ENCODE measurements at places on chromosomes 5 and 9.

GRCh38 chr5:39355324-39355723 lies 9.0 kb downstream of the C9 start:
- DNase-seq, result no peak

- no peak for DNase-seq
These were observed 116.6 kb upstream of the BOD1 start for GRCh38 chr5:173733021-173733420.

DNA sequence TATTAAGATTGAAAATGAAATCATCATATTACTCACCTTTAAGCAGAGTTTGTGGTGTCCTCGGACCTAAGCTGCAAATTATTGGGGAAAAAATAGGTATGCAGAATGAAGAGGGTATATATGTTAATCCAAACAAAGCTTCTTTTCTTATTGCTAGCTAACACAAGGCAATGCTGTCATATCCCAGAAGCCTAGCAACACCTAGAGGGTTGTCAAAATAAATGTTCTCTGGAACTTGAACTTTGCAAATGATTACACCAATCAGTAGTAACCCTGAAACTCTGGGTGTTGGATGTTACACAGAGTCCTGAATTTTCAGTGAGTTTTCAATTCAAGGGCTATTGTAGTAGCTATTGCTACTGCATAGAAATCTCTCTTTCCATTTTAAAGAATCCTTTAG lies at the start of gene C6:
Gene C6, minus strand, starts transcription at position 193 of the 400 bp plus-strand sequence. CDS start 10,302 bp downstream, outside the sequence.
- DNase-seq, result no peak

DNA sequence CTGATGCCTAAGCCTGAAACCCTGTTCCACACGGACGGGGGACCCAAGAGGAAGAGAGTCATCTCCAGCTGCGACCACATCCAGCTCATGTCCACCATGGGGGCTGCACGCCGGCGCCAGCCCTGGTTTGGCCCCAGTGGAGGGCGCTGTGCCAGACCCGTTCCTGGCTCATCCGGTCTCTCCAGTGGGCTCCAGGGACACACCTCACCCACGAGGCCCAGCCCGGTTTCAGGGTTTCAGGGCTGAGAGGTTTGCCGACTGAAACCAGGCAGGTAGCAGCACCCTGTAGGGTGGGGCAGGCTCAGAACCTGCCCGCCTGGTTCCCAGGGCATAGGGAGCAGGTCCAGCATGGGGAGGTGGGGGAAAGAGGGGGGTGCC lies 71.4 kb upstream of the STXBP1 start:
- no peak for DNase-seq

DNA sequence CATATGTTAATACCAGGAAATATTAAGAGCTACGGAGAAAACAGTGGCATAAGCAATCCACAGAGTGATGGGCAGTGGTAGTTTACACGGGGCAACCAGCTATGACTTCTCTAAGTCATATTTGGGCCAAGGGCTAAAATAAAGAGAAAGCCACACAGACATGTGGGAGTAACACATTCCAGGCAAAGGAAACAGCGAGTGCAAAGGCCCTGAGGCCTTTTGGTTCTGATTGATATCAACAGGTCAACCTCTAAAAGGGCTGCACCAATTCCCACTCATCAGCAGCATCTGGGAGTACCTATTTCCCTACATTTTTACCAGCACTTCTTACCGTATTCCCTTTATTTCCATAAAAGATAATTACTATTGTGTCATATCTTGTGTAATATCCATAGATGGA lies 173.4 kb downstream of the SPOCK1 start:
- DNase-seq, result no peak

DNA sequence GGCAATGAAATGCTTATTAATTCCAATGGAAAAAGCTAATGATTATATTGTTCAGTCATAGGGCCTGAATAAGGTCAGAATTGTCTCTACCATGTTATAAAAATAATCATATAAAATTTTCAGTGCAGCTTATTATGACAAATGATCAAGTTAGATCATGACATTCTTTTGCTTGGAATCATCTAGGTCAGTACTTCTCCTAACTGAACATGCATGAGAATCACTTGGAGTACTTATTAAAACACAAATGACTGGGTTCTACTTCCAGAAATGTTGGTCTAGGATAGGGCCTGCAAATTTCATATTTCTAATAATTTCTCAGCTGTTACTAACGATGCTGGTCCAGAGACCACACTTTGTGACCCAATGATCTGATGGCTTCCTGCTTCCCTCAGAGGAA lies 806.0 kb upstream of the ZNF608 start:
- no peak for DNase-seq
